Stimulated activated CD8-positive, alpha-beta memory T cell treated with anti-CD3 and anti-CD28 coated beads, Interleukin-2, amount 100 ng/mL, for 1 hour (primary cell): ENCODE measurements at places on chromosomes 2 and 18.

DNA sequence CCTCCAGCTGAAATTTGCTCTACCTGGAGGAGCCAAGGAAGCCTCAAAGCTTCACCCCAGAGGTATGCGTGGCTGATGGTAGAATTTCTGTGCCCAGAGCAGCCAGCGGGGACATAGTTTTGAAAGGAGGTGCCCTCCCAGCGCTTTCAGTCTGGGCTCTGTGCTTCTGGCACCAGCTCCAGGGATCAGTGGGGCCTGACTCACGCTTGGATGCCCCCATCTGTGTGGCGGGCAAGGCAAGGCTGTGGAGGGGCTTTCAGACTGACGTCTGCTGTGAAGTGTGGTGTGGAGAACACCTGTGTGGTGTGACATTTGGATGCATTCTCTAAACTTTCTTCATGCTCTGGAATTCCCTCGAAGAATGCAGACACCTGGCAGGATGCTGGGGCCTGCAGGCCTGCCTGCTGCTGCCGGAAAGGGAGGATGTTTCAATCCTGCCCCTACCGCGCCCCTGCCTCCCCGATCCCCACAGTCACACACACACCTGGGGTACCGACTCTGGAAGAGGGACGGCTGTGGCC lies 84.1 kb downstream of the CTIF start:
- no peak for DNase-seq

GRCh38 chr2:181680937-181681811 lies 857 bp upstream of the NEUROD1 start:
- DNase-seq, result no peak

GRCh38 chr2:218569661-218570500 lies 1.2 kb downstream of the CNOT9 start:
- no peak for DNase-seq

DNA sequence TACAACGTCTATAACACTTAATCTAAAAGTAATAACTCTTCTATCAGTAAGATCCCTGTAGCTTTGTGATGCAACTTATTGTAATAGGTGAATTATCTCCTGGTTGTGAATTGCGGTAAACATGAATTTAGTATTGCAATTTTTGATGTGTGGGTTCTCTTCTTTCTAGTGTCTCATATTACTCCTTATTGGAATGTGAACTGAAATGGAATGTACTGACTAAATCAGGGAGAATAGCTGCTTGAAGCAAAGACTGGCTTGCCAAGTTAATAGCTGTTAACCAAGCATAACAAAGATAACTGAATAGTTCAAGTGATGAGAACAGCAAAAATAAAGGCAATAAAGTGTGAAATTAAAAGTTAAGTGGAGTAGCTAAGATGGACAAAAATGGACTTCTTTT lies 60.5 kb upstream of the TFPI start:
- no peak for DNase-seq

DNA sequence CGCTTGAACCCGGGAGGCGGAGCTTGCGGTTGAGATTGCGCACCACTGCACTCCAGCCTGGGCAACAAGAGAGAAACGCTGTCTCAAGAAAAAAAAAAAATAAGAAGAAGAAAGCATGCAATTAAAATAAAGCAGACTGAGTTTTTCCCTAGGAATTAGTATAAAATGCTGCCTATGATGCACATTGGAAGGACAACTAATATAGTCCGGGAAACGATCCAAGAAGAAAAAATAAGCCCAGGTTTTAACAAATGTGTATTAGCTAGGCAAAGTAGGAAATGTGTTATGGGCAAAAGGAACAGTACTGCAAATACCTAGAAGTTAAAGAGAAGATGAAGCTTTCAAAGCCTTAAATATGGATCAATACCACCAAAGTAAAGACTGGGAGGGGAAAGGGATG lies 64.0 kb downstream of the SPIRE1 start:
- DNase-seq, result no peak

DNA sequence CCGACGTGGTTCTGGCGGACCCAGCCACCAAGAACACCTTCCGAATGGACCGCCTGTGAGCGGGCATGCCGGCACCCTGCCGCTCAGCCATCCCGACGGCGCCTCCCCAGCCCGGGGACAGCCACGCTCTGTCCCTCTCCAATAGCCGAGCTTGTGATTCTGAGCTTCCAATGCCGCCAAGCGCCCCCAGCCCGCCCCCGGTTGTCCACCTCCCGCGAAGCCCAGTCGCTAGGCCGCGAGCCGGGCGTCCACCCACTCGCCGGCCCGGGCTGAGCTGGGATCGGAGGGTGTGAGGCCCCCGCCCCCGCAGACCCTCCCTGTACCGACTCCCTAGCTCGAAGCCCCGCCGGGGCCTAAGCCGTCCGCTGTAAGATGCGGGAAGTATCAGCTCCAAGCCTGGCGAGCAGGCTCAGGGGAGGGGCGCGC lies 1195.1 kb upstream of the CHAC2 start:
- no peak for DNase-seq
